ENCODE measurements at places on chromosomes 2 and 18.
A peak's percentile ranks its signal among the peaks of the same experiment; 100 is the strongest.

GRCh38 chr18:75869162-75869561 is 441.7 kb upstream of the SMIM21 start:
- DNase-seq, result no peak

DNA sequence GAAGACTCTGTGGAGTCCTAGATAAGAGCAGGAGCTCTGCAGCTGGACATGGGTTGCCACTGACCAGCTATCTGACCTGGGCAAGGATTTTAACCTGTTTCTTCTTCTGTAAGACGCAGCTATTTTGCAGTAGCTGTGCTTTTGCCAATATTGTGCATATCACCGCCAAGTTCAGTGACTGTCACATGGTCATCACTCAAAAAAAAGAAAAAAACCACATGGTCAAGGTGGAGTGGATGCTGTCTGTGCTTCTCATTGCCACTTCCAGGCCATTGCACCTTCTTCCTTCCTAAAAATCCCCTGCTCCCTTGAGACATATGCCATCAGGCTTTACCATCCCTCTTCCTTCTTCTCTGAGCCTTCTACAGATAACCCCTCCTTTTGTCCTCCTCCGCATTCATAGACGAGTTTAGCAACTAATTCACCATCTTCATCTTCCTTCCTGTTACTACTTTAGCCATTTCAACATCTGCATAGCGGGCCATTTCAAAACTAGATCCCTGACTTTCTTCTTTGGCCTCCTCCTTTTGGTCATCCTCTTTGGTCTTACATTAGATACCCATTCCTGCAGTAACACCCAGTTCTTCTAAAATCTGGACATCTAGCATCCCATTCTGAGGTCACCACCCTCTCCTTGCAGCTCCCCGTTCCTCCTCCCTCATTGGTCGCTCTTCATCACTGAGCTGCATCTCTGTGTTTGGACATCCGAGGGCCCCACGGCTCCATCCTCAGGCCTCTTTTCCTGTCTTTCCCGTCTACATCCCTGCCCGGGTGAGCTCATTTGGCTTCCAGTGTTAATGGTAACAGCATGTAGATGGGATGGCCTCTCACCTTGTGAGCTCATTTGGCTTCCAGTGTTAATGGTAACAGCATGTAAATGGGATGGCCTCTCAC is 17.8 kb downstream of the RNF144A start:
- no peak for DNase-seq

GRCh38 chr2:170887496-170887895 is 41.6 kb upstream of the GORASP2 start:
- no peak for DNase-seq

DNA sequence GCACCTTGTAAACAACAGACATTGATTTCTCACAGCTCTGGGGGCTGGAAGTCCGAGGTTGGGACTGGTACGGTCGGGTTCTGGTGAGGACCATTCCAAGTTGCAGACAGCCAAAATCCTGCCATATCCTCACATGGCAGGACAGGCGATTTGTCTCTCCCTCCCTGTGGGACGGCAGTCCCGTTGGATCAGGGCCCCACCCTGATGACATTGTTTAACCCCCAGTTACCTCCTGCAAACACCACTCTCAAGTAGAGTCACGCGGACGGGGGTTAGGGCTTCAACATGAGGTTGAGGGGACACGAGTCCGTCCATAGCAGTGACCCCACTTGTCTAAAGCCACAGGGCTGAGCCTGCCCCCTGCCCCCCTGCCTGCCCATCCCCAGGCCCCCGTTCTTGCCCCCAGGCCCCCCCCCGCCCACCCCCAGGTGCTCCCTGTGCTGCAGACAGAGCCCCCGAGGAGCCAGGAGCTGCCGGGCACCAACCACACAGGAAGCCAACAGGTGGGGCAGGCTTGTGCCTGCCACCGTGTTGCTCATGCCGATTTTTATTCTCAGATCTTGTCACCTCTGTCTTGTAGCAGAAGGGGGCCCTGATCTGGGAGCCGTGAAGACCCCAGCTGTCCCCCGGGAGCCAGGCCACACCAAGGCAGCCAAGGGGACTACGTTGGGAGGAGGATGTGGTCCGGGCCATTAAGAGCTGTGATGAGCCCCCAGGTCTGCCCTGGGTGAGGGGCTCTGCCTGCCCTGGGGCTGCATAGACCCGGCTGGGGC is 82.2 kb downstream of the NFATC1 start:
- DNase-seq, result peak; percentile 48

- DNase-seq, result no peak
These were observed 13.0 kb downstream of the KCNH7 start for GRCh38 chr2:162825578-162825977.

- no peak for DNase-seq
These were observed 72.7 kb upstream of the OTOS start for GRCh38 chr2:240213226-240213475.

DNA sequence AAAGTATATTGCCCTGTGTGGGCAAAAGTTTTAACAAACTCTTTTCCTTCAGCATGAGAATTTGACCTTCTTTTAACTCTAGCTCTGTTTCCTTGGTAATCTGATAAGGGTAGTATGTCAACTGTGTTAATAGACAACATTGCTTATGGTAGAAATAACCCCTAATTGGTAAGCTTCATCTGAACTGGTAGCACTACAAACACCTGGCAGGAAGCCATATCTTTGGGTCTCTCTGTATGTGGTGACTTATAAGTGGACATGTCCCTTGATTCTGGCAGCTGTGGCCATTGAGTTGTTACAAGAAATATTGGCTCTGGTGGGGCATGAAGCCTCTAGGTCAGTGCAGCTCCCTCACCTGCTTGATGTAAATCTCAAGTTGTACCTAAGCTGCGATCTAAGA is 46.9 kb downstream of the MBD5 start:
- DNase-seq, result no peak

- no peak for DNase-seq
These were observed 1202.5 kb downstream of the DSC3 start for GRCh38 chr18:29840089-29840488.

DNA sequence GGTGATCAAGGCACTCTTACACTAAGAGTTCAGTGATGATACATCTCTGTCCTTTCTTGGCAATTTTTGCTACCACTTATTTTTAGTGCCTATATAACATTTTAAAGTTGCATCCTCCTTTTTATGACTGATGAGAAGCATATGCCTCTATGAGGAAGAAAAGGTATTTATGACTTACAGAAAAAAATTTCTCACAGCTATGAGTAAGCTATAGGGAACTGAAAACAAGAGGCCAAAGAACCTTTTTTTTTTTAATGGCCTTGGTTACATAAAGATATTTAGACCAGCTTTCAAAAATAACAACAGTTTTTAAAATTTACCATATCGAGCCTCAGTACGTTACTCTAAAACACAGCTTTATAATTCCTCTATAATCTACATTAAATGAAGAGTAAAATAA is 21.3 kb downstream of the MBD5 start:
- DNase-seq, result no peak

GRCh38 chr18:13218368-13218991 is at the start of gene LDLRAD4:
Gene LDLRAD4 (plus strand): TSS chr18:13218760.
- DNase-seq, result peak; percentile 41

- DNase-seq, result no peak
These were observed 68.0 kb downstream of the SERPINB8 start for GRCh38 chr18:64037812-64038414.

DNA sequence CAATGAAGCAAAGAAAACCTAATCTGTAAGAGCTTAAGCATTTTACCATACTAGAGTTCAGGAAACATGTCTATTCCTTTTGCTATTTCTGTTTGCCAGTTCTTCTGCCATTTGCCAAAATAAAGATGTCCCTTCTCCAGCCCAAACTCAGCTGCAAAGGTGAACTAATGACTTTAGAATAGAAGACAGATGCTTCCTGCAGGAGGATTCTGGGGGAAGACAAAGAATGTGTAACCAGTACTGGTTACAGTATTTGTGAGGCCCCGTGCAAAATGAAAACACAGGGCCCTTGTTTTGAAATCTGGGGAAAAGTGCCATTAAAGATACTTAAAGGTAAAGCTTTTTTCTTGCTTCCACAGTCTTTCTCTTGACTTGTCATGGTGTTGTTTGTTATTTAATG is 34.3 kb upstream of the MTX2 start:
- no peak for DNase-seq

DNA sequence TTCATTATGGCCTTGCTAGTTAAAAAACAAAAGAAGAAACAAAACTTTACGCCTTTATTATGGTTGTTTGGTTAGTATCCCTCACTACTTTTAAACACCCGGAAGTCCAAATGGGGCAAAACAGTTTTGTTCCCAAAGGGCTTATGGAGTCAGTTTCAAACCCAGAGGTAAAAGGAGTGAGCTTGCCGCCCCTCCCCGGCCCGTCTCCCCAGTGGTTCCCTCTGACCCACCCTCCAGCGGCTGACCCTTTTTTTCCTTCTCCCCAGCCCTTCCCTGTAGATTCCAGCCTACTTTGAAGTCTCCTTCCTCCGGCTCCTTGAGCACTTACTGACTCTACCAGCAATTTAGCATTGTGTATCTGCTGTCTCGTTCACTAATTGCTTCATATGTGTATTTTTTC is 209.2 kb downstream of the ICOS start:
- no peak for DNase-seq

- no peak for DNase-seq
These were observed 269.5 kb downstream of the NEDD4L start for GRCh38 chr18:58313491-58314032.

DNA sequence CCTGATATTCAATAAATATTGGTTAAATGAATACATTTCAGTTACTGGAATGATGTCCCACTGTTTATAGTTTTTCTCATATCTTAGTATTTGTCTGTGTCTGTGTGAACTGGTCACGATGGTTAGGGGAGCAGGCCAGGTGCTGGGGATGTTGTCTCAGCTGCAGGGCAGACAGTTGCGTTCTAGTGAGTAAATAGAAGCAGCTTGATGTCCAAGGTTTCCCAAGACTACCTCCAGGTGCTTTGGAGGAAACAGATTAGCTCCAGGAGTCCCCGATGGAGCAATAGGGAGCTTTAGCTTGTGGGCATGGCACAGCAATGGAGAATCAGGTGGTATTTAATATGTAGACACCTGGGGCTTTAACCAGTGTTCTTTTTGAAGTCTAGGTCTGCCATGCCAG is 75.5 kb downstream of the GULP1 start:
- no peak for DNase-seq

- no peak for DNase-seq
These were observed 409.8 kb downstream of the ZNF521 start for GRCh38 chr18:24942144-24942543.

GRCh38 chr2:206336861-206337260 is 62.4 kb downstream of the ZDBF2 start:
- DNase-seq, result no peak

GRCh38 chr2:105711394-105711793 is 33.3 kb upstream of the NCK2 start:
- no peak for DNase-seq

GRCh38 chr2:235855011-235855410 is 313.2 kb downstream of the GBX2 start:
- DNase-seq, result no peak

DNA sequence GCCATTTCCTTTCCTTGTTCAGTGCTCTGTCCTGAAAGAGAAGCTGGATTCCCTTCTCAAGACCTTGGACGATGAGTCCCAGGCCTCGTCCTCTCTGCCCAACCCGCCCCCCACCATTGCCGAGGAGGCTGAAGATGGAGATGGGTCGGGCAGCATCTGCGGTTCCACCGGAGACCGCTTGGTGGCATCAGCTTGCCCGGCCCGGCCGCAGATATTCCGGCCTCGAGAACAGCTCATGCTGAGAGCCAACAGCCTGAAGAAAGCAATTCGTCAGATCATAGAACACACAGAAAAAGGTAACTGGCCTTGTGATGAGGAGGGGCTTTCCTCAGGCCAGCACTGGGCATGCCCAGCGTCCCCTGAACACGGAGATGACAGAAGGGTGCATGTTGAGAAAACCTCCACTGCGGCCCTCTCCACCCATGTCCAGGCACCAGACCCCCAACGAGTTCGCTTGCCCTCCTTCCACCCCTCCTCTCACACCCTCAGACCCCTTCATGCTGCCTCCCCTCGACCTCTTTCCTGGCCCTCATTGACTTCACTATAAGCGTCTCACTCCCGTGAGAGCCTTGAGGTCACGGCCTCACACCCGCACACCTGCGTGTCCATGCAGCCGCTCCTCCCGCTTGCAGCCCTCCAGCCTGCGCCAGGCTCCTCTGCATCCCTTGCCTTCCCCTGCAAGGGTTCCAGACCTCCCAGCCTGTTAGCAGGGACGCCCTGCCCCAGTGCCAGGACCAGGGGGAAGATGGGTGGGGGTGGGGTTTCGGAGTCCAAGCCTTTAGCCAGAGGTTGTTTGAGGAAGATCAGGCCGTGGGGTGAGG is 95.0 kb downstream of the DGKD start:
- no peak for DNase-seq

- no peak for DNase-seq
These were observed 50.0 kb upstream of the ITGA4 start for GRCh38 chr2:181407171-181407570.

- DNase-seq, result no peak
These were observed 32.1 kb upstream of the TTC39C start for GRCh38 chr18:23982155-23983079.

- no peak for DNase-seq
These were observed 7.3 kb downstream of the RBMS1 start for GRCh38 chr2:160486341-160486740.

DNA sequence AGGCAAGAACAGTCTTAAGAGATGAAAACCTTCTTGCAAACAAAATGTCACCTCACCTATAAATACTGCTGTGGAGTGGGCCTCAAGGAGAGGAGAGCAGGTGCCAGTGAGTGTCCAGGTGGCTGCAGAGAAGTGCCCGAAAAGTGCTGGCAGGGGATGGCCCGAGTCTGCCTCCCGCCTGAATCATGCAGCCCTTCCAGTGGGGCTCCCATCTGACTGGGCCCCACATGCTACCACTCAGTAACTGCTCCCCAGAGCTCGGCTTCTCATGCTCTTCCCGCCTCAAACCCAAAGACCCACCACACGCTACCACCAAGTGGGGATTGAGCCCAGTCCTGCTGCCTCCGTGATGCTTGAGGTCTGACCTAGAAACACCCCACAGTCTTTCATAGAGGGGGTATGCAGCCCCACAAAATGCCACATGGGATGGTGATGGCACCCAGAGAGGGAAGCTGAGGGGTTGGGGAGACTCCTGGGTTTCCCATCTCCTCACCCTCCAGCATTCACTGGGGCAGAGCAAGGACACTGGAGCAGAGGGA is 7.4 kb downstream of the HS6ST1 start:
- peak; percentile 47 for DNase-seq

DNA sequence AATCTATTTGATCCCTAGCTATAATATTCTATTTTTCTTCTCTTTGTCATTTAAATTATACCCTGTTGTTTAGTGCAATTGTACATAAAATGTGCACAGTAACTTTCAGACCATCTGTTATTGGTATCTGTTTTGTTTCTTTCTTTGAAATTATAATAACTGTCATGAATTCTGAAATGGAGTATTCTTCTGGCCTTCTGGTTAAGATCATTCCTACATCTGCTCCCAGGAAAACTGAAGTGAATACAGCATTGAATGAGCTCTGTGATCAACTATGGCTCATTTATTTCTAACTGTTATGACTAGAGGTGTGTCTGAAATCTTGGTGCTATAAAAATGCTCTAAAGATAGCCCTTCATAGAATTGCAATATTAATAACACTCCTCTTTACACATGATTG is 788.4 kb upstream of the TMEFF2 start:
- DNase-seq, result no peak

GRCh38 chr2:236554629-236555282 is 14.9 kb upstream of the ACKR3 start:
- DNase-seq, result no peak

GRCh38 chr18:63131106-63131958 is 188.2 kb downstream of the BCL2 start:
- DNase-seq, result no peak

- DNase-seq, result no peak
These were observed 175.2 kb upstream of the HDAC4 start for GRCh38 chr2:239575931-239576445.

GRCh38 chr2:1491751-1492150 is 78.5 kb downstream of the TPO start:
- DNase-seq, result peak; percentile 26

- DNase-seq, result no peak
These were observed 10.4 kb downstream of the GCC2 start for GRCh38 chr2:108459441-108459840.
